Neural crest cell (in vitro differentiated cells): ENCODE measurements at places on chromosomes 5 and 9. TPM values are rescaled to one million over a fixed set of nuclear protein-coding genes. Genes with fewer than 3 reads are reported as not detected.

Gene SLC34A1
- total RNA-seq = 0.16 TPM in 1 of 2 replicates, not detected in the other

Gene PCA3
- total RNA-seq = not detected in 2 replicates

Gene KLF9
- total RNA-seq = 0.19 and 0.20 TPM in 2 replicates

Gene HMCN2
- 0.07 TPM in 1 of 2 replicates, not detected in the other for total RNA-seq

Gene FBXL7
- total RNA-seq = 20.7 and 20.8 TPM in 2 replicates

Gene SLC28A3
- total RNA-seq = not detected in 2 replicates

Gene FOXD4L3
- not detected in 2 replicates for total RNA-seq

Gene IFNA21
- not detected in 2 replicates for total RNA-seq

Gene MEGF9
- 22.2 and 23.3 TPM in 2 replicates for total RNA-seq

Gene TMC1
- total RNA-seq = 0.33 and 0.36 TPM in 2 replicates

Gene FAM221B
- 0.19 and 0.43 TPM in 2 replicates for total RNA-seq

Gene C1QTNF3
- 7.7 and 8.7 TPM in 2 replicates for total RNA-seq

Gene CTXN3
- total RNA-seq = not detected in 2 replicates

Gene AK8
- total RNA-seq = 0.96 and 1.3 TPM in 2 replicates

Gene CCDC183
- 0.93 and 1.4 TPM in 2 replicates for total RNA-seq

- DNase-seq = peak; percentile 64
Measured at GRCh38 chr9:124011460-124012301, at the start of gene LHX2. Gene LHX2, plus strand, starts transcription at chr9:124011768. Its CDS starts 581 bp downstream, at chr9:124012349.

- no peak for DNase-seq
Measured at GRCh38 chr9:128388150-128388549, 17.0 kb downstream of the URM1 start.

DNA sequence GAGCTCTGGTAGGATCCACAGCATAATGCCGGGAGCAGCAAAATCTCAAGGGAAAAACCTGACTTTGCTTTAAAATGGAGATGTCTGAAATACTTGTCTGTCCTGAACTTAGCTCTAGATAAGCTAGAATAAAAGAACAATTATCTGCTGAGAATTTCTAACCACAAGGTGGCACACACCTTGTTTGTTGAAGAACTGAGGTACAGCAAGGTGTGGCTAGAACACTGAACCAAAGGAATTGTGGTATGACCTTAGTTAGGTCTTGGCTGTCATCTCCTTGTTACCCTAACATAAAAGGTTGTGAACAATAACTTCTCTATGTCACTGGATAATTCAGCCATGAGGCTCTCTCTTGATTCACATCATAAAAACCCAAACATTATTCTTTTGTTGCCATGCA lies 72.3 kb upstream of the ANXA1 start:
- no peak for DNase-seq

DNA sequence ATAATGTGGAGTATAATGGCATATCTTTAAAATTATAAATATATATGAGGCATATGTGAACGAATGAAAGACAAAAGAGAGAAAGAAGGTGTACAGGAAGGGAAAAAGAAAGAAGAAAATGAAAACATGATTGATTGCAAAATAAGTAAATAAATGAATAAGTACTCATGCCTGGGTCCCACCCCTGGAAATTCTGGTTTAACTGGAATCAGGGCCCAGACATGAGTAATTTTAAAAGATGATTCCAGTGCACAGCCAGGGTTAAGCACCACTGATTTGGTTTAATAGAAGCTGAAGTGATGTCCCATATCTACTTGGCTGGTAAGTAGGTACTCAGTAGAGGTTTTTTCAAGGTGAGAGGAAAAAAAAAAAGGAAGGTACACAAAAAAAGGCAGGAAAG lies 34.0 kb upstream of the HOMER1 start:
- no peak for DNase-seq

- DNase-seq = no peak
Measured at GRCh38 chr9:98727428-98727827, 18.7 kb upstream of the GABBR2 start.

GRCh38 chr5:173512637-173513435 lies 103.6 kb downstream of the BOD1 start:
- DNase-seq = no peak

- DNase-seq = no peak
Measured at GRCh38 chr9:91150998-91151717, 210.6 kb downstream of the AUH start.

GRCh38 chr9:72327631-72328030 lies 37.4 kb downstream of the ZFAND5 start:
- no peak for DNase-seq

- DNase-seq = no peak
Measured at GRCh38 chr9:135971111-135971766, 10.1 kb upstream of the UBAC1 start.

DNA sequence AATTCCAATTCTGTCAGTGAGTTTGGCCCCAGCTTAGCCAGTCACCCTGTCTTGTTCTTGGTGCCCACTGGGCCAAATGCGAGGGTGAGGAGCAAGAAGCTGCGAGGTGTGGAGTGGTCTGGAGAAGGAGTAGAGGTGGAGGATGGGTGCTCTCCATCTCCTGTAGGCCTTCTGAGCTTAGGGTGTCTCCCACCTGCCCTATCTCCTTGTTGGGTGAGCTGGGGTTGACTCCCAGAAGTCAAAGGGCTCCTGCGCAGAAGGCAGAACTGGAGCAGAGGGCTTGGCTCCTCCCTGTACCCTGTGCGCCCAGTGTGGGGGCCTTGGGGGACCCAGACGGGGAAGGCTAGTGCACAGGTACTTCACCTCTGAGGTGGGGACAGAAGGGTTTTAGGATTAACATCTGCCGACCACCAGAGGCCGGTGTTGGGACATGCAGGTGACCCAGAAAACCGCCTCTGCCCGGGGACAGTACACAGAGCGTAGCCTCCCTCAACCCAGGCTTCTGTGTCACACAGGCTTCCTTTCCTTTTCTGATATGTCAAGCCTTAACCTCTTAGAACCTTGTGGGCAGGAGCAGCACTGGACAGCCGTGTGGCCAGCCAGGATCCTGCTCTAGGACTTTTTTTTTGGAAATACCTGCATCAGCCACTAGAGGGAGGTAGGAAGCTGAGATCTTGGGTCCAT lies 16.9 kb downstream of the IL5 start:
- DNase-seq = peak; percentile 64

- no peak for DNase-seq
Measured at GRCh38 chr5:151093476-151093889, 12.6 kb upstream of the TNIP1 start.

- DNase-seq = no peak
Measured at GRCh38 chr5:169772256-169772655, 135.2 kb downstream of the DOCK2 start.

DNA sequence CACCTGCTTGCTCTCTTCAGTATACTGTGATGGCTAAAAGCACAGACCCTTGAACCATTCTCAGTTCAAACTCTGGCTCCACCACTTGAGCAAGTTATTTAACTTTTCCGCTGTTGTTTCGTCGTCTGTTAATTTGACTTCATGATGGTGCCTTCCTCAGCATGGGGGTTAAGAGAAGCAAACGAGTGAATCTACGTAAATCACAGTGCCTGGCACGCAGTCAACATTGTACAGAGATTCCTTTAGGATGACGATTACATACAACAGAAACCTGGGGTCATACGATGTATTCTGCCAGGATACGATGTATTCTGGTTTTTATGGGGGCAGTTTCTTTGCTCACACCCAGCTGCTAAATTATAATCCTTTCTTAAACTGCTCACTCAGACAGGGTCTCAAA lies 515.6 kb downstream of the CCDC171 start:
- no peak for DNase-seq

GRCh38 chr9:101582553-101582952 lies 12.2 kb downstream of the PPP3R2 start:
- DNase-seq = no peak

GRCh38 chr9:114633438-114634089 lies 22.5 kb downstream of the TMEM268 start:
- DNase-seq = no peak

- DNase-seq = no peak
Measured at GRCh38 chr5:83441747-83442146, 29.8 kb upstream of the VCAN start.

- DNase-seq = no peak
Measured at GRCh38 chr9:133113949-133114885, 6.8 kb downstream of the RALGDS start.

GRCh38 chr9:18601026-18601425 lies 127.1 kb downstream of the ADAMTSL1 start:
- no peak for DNase-seq

DNA sequence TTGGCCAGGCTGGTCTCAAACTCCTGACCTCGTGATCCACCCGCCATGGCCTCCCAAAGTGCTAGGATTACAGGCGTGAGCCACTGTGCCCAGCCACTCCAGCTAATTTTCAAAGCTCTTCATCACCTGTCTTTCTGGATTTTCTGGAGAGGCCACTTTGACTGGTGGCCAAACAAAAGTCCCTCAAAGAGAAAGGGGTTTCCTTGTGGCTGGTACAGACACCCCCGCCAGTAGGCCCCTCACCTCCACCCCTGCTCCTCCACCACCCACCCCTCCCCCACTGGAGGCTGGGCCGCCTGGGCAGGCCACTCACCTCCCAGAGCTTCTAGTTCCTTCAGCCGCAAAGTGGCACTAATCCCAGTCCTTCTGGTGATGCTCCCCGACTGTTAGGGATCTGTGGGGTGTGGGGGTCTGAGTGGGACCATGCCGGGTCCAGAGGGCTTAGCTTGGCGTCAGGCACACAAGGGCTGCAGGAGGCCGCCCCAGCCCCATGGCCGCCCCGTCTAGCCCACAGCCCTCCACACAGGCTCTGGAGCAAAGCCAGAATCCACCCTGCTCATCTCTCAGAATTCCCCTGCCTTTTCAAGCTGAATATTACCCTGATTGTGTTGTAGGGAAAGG lies 182.0 kb upstream of the IER5L start:
- no peak for DNase-seq

- DNase-seq = no peak
Measured at GRCh38 chr5:36870399-36871040, 6.0 kb upstream of the NIPBL start.

DNA sequence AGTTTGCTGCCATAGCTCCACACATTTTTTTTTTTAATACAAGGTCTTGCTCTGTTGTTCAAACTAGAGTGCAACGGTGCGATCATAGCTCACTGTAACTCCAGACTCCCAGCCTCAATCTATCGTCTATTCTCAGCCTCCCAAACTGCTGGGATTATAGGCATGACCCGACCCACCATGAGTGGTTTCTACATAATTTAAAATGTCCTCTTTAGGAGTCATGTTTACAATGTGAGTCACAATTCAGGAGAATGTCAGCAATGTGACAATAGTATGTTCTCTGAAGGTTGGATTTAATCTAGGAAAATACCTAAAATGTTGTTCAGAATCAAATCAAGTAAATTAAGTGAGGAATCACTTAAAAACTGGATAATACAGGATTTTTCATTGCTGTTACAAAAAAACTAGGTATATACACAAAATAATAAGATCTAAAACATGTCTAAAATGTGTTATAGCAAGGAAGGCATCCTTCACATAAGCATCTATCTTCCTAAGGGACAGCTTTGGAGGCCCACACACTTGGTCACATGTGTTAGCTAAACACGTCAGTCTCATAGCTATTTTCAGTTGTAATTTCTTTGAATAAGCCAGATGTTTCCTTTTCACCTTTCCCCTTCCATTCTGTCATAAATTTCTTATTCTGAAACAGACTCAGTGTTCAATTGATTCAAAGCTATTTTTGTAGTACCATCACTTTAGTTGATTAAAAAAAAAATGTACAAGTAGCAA lies 30.0 kb upstream of the ELAVL2 start:
- DNase-seq = no peak

GRCh38 chr5:134594797-134595457 lies 37.7 kb downstream of the SAR1B start:
- DNase-seq = no peak

GRCh38 chr5:107322936-107323335 lies 347.8 kb downstream of the EFNA5 start:
- DNase-seq = no peak

DNA sequence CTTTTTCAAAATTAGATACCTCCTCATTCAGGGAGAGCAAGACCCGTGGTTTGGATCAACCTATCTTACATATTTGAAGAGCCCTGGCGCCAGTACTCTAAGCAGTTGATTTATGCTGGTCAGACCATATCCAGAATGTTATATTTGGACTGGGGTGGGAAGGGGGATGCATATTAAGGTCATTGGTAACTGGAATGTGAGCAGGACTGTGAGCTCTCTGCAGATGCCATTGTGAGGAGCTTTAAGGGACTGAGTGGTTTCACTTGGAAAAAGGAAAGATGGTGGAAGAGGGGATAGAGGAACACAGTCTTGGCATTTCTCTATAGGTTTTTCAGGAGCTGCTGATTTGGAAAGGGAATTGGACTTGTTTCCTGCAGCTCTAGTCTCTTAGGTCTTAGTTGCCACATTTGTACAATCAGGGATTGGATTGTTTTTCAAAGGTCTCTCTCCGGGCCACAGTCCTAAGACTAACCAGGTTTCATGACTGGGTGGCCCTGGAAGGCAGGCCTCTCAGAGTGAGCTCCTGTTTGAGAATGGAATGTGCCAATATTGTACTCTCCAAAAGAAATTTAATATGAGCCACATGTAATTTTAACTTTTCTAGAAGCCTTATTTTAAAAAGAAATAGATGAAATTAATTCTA lies 25.8 kb upstream of the F2R start:
- no peak for DNase-seq

DNA sequence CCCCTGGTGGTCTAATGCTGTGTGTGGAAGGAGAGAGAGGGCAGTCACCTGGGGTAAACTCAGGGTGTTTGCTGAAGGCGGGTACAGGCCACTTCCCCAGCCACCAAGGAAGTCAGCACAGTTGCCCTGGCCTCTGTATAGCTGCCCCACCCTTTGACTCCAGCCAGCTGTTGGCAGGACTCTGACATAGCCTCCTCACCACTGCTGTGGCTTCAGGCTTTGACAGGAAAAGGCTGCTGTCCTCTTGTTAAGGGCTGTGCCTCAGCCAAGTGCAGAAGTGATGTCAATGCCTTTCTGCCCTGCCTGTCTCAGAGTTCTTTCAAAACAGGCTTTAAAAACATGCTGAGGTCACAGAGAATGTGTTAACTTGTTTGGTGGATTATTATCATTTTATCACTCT lies 487.2 kb upstream of the KLF4 start:
- DNase-seq = no peak

- DNase-seq = no peak
Measured at GRCh38 chr9:7910426-7911020, 110.9 kb upstream of the DMAC1 start.

DNA sequence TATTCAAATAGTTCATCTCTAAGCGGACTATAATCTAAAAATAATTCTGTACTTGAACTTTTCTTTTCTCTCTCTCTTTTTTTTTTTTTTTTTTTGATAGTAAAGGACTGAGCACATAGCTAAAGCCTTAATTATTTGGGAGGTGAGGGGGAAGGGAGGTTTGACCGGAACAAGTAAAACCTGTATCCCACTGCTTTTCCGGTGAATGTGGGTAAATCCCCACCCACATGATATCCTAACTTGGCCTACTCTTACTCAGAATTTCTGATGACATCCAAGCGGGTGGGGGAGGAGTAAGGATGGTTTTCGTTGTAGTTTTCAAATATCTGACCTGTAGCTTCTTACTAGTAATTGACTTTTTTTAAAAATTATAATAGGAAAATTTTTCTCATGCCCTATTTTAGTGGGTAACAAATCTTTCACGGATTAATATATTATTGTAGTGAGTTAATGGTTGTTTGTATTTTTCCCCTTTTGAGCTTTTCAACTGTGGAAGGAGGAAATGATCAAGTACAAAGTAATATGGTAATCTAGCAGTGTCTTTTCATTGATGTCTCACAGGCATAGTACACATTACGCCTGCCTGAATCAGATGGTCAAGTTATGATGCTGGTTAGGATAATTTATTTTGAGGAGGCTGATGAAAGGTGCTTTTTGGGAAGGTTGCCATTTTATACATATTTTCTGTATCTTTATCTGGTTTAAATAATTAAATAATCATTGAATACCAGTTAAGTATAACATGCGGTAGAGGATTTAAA lies 2.2 kb upstream of the ELL2 start:
- DNase-seq = no peak

GRCh38 chr5:141322261-141322660 lies 1.7 kb upstream of the TAF7 start:
- DNase-seq = no peak

- DNase-seq = no peak
Measured at GRCh38 chr9:109894921-109895758, 115.1 kb downstream of the PALM2AKAP2 start.
